ENCODE measurements at places on chromosomes 3 and 15. TPM values are rescaled to one million over a fixed set of nuclear protein-coding genes. Genes with fewer than 3 reads are reported as not detected.
A peak's percentile ranks its signal among the peaks of the same experiment; 100 is the strongest.

Gene SCAPER
- total RNA-seq, result 65.0 TPM

Gene SNX22
- total RNA-seq, result 0.28 TPM

DNA sequence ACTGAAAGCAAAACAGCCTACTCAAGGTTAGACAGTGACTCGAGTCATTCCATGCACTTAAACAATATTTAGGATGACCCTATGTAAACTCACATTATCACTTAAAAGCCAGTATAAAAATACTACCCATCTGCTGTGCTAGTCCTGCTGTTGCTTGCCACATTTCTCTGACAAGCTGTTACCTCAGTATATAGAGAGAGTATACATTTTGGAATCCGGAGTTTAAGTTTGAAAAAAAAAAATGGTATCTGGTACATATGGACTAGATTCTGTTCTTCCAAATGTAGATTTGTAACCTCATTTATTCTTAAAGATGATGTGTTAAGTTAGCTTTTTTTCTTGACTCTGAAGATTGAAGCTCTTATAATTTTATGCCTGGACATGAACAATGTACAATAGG, 503.8 kb upstream of the TPRG1 start:
- H3K4me1 ChIP-seq, result peaks cover 51% of the 10 kb centered on the region
- H3K4me3 ChIP-seq, result no peak overlapping the region
- H3K27me3 ChIP-seq, result no peaks in the 10 kb centered on the region
- H3K36me3 ChIP-seq, result no peaks in the 10 kb centered on the region

DNA sequence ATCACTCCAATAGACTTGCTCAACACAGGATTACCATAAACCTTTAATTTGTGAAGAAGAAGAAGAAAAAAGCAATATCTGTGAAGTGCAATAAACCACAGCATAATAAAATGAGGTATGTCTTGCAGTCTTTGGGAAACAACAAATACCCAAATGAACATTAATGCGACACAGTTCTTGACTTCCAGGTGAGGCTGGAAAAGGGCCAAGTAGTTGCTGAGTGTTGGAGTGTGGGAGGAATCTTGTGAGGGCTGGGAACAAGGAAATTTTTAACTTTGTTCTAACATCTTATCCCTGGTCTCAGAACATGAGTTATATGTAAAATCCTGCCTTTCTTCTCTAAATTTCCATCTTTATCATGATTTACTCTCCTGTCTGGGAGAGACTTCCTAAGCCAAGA, 206.5 kb downstream of the DTWD1 start:
- no peaks in the 10 kb centered on the region for H3K36me3 ChIP-seq
- no peaks in the 10 kb centered on the region for H3K27me3 ChIP-seq
- H3K4me1 ChIP-seq, result no peaks in the 10 kb centered on the region
- no peak overlapping the region for H3K27ac ChIP-seq

DNA sequence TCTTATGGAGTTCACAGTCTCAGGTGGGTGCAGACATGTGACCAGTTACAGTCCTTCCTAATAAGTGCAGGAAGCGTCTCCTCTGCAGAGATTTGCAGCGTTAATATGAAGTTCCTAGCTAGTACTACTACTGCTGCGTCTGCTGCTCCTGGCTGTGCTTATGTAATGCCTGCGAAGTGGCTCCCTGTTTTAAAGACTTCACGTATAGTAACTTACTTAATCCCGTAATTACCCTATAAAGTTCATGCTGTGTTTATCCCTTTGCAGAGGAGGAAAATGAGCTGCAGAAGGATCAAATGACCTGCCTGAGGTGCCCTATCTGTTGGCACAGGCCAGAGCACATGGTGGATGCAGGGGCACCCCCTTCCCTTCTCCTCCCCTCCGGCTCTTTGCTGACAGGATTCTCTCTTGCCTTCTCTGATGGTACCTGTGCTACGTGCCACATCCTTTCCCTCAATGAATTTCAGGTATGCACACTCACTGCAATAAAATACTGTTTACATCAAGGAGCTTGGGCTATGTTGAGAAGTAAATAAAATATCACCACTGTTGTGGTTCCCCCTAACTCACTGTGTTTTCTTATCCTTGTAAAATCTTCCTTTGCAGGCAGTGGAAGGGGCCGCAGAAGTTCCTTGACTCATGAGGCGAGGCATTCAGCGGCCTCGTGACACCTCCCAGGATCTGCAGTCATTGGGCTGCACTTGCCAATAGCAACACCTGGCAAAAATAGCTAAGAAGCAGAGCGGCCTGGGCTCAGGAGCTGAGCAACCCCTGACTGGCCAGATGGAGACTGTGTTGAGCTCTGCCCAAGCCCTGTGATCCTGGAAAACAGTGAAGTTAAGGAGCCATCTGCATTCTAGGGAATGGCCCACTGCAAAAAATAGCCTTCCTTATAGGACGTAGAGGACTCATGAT, 188.9 kb upstream of the ATP10A start:
- no peaks in the 10 kb centered on the region for H3K4me1 ChIP-seq
- peak; percentile 36 for DNase-seq
- no peak overlapping the region for H3K27ac ChIP-seq
- no peak overlapping the region for H3K4me3 ChIP-seq
